ENCODE measurements at places on chromosomes 2 and 18.

DNA sequence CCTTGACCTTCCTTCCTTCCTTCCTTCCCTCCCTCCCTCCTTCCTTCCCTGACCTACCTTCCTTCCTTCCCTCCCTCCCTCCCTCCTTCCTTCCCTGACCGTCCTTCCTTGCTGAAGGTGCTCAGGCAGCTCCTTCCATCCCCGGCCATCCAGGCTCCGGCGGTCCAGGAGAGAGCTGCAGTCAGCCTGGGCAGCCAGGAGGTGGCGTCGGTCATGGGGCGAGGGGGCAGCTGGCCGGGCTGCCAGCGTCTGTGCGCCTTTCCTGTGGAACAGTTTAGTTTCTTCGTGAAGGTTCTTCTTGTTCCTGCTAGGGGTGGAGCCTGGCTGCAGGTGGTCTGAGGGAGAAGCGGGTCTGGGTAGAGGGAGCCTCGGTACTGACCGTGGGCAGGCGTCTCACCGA, 15.7 kb downstream of the GPR35 start:
- peak; percentile 21 for DNase-seq

GRCh38 chr2:195508139-195508455, 148.9 kb upstream of the SLC39A10 start:
- no peak for DNase-seq

- no peak for DNase-seq
Measured at GRCh38 chr2:103396152-103396551, 634.3 kb downstream of the TMEM182 start.

GRCh38 chr2:41806286-41806685, 241.5 kb upstream of the PKDCC start:
- DNase-seq = no peak

DNA sequence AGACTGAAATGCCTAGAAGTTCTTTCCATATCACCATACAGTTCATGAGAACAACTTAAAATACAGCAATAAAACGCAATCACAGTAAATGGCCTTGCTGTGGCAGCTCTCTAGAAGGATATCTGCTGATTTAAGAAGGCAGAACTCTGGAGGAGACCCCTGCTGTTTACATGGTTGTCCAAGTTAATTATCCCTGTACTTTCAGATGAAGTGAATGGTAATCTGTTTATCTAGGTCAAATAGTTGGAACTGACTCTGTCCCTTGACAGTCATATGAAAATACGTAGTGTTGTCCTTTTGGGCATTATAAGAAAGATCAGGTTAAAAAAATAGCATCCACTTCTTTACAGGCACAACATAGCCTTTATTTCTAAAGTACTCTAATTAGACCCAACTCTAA, 115.6 kb downstream of the COLEC12 start:
- no peak for DNase-seq

DNA sequence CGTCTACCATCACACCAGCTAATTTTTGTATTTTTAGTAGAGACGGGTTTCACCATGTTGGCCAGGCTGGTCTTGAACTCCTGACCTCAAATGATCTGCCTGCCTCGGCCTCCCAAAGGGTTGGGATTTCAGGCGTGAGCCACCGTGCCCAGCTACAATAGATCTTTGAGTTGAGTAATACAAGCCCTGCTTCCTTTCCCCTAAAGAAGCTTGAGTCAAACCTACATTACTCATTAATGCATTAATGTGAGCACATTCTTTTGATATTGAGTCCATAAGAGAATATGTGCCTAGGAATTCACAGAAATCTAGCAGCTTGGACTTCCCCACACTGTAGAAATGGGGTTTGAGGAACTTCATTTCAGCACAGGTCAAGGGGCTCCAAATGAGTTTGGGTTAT, 39.6 kb downstream of the PSMG2 start:
- DNase-seq = peak; percentile 87

GRCh38 chr2:216890138-216890537, 30.3 kb upstream of the TNP1 start:
- no peak for DNase-seq

All from EL (cell line).